CD4-positive, alpha-beta T cell treated with Interleukin-6 at 100 ng/mL for 8 hours (primary cell): ENCODE measurements at places on chromosomes 5 and 9.

- DNase-seq = no peak
These were observed 7.6 kb upstream of the KCNV2 start for GRCh38 chr9:2709645-2710101.

- DNase-seq = peak; percentile 24
These were observed 404 bp downstream of the MRNIP start for GRCh38 chr5:179858241-179858585.

- DNase-seq = no peak
These were observed 745 bp upstream of the CLTA start for GRCh38 chr9:36189976-36190375.

DNA sequence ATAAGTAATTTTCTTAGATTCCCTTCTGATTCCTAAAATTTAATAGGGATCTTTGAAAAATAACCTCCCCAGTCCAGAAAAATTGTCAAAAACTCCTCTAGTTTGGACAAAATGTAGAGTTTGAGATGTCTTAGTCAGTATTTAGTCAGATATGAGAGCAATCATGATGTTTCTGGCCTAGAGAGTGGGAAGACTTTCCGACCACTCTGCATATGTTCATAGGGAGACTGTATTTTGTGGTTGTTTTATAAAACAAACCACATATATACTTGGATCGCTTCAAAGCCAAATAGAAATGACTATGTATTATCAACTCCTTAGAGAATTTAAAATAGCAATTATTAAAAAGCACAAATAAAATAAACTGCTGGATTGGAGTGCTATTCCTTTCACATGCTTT lies 15.8 kb downstream of the ZFAND5 start:
- DNase-seq = no peak

DNA sequence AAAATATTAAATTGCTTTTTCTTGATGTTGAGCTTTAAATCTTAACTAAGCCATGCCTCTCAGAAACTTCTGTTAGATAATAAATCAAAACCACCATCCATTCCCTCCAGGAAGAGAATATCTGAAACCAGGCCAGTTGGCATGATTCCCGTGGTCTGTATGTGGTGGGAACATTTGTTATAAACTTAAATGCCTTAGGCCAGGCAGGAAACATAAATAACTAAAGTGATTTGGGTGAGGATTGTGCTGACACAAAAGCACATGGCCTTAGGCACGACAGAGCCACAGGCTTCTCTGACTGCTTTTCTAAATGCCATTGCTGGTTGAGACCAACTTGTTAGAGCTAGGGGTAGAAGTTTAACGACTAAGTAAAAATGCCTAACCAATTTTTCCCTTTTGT lies 255.9 kb downstream of the GABRG2 start:
- DNase-seq = no peak

- DNase-seq = no peak
These were observed 39.3 kb downstream of the PTCH1 start for GRCh38 chr9:95477441-95477840.

DNA sequence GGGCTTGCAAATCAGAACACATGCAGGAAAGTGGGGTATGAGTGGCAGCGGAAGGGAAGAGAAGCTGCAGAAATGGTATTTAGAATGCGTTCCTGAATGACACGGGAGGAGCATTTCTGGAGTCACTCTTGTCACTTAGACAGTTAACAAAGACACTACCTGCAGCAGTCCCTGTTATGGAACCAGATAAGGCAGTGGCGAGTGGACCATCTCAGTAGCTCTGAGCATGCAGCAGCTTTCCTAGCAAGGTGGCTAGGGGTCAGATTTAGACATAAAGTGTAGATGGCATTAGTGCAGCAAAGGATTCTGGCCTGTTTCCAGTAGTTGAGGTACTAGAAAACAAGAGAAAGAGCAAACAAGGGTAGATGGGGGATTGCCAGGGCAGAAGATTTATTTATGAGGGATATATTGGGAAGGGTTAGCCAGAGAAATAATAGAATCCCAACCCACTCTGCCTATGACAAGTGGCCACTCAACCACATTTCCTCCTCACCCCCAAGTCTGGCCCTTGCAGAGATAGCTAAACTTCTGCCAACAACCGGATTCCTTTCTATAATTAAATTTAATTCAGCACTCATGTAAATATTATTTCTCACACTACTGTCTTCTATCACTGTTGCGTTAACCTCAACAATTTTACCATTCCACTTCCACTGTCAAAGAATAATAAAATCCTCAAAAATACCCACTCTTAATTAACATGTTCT lies 201.6 kb downstream of the DCP2 start:
- no peak for DNase-seq

DNA sequence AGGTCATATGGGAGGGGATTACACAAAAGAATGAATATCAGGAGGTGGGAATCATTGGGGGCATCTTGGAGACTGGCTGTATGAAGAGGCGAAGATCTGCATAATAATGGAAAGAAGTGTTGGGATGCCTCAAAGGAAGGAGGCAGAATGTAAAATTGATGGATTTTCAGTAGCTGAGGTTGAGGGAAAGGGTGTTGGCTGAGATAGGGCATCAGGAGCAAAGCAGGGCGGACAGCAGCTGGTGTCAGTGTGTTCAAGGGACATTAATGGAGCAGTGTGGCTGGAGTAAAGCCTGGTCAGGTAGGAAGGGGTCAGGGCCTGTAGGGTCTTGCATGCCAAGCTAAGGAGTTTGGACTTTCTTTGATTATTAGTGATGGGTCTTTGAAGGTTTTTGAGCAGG lies 65.2 kb upstream of the TNFAIP8 start:
- DNase-seq = no peak
